Stimulated activated CD8-positive, alpha-beta memory T cell treated with anti-CD3 and anti-CD28 coated beads, Interleukin-4, amount 100 ng/mL, for 1 hour (primary cell): ENCODE measurements at places on chromosomes 12 and 14.

DNA sequence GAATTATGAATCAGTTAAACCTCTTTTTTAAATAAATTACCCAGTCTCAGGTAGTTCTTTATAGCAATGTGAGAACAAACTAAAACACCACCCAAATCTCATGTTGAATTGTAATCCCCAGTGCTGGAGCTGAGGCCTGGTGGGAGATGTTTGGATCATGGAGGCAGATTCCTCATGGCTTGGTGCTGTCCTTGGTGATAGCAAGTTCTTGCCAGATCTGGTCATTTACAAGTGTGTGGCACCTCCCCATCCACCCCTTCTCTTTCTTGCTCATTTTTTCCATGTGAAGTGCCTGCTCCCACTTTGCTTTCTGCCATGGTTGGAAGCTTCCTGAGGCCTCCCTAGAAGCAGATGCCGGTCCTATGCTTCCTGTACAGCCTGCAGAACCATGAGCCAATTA is 102.1 kb upstream of the ANO4 start:
- no peak for DNase-seq

DNA sequence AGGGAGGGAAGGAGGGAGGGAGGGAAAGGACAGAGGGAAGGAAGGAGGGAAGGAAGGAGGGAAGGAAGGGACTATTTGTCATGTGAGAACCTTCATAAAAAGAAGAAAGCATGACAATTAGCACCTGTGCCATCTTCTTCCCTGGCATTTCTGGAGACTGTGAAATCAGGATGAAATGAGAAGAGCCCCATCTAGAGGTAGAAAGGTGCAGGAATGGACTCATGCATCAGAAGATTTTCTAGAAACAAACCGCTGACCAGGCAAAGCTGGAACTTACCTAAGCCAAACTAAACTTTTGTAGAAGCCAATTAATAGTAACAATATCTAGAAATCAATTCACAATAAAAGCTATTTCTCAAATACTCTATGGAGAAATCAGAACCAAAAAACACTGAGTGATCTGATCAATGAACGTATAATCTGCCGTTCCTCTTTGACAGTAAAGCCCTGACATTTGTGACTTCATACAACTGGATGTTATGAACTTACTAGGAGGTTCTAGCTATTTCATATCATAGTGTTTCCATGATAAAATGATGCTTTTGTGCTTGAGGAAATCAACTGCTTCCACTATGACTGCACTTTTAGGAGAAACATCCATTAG is 24.4 kb upstream of the CRACR2A start:
- DNase-seq = no peak

DNA sequence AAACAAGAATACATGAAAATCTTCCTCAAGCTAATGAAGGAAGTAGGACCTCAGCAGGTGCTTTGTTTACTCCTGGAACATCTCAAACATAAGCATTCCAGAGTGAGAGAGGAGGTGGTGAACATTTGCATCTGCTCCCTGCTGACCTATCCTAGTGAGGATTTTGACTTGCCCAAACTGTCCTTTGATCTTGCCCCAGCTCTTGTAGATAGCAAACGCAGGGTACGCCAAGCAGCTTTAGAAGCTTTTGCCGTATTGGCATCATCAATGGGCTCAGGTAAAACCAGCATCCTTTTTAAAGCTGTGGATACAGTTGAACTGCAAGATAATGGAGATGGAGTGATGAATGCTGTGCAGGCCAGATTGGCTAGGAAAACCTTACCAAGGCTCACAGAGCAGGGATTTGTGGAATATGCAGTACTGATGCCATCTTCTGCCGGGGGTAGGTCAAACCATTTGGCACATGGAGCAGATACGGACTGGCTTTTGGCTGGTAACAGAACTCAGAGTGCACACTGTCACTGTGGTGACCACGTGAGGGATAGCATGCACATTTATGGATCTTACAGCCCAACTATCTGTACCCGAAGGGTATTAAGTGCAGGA is 1.9 kb downstream of the TOGARAM1 start:
- DNase-seq = no peak

DNA sequence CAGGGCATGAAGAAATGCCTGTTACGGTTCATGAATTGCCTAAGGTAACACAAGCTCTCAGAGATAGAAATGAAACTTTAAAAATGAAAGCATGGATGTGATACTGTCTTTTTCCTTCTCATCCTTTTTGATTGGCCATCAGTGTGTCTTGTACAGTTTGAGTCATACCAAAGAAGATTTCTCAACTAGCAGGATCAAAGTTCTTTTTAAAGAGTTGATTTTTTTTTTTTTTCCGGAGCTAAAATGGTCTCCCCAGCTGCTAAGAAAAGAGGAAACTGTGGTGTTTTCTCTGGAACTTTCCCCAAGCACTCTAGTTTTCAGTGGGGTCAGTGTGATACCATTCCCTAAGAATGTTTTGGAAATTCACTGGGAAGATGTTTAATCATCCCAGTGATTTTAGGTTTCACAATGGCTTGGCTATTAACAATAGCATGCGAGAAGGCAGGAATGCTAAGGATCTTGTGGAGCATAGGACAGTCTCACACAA is 105.0 kb downstream of the ETNK1 start:
- DNase-seq = no peak

DNA sequence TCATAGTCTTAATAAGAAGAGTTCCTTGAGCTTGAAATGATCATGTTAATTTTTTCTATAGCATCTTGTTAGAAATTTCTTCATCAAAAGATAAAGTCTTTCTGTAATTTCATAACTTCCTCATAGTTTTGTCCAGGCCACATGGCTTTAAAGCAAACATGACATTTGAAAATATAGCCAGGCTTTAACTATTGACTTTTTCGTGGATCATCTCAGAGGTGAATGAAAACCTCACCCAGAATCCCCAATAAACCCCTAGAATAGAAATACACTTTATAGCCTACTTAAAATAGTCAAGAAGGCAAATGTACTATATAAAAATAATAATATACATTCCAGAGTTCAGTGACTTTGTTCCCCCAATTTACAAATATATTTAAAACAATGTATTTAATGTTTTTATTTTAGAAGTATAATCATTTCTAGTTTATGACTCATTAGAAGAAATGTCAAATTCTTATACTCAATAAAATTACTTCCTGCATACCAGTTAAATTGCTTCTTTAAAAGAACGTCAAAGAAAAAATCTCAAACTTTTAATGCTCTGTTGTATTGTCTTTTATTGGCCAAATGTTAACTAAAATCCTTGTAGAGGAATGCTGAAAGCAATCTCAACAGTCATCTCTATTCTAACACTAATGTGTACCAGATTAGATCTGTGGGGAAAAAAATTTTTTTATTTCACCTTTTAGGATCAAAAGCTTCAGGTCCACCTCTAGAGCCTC is 21.6 kb downstream of the EXOC5 start:
- no peak for DNase-seq

GRCh38 chr12:1835211-1836131 is 15.1 kb downstream of the LRTM2 start:
- no peak for DNase-seq

DNA sequence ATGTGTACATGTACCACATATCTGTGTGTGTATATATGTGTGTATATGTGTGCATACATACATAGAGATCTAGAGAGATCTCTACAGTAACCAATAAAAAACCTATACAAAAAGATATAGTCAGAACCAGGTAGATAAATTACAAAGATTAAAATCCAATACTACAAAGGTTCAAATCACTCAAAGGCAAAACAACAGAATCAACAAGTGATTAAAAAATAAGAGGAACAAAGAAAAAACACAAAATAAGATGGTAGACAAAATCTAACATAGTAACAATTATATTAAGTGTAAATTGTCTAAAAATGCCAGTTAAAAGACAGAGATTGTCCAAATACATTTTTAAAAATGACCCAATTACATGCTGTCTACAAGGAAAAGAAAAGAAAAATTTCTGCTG is 83.6 kb downstream of the R3HDM2 start:
- no peak for DNase-seq

DNA sequence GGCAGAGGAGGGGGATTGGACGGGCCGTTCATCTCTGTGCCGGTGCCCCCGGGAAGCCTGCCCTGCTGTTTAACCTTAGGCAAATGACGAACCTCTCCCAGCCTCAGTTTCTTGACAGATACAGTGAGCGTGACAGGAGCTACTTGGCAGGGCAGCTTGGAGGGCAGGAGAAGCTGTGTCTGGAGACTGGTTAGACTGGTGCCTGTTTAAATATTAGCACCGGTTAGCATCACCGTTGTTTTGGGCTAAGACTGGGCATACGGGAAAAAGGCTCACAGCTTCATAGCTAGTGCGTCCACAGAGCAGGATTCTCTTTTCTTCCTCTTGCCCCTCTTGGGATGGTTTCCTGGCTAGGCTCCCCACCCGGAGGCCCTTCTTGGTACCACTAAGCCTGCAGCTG is 38.7 kb downstream of the RHOF start:
- no peak for DNase-seq

GRCh38 chr12:58211211-58211610 is 269.8 kb downstream of the ATP23 start:
- no peak for DNase-seq

DNA sequence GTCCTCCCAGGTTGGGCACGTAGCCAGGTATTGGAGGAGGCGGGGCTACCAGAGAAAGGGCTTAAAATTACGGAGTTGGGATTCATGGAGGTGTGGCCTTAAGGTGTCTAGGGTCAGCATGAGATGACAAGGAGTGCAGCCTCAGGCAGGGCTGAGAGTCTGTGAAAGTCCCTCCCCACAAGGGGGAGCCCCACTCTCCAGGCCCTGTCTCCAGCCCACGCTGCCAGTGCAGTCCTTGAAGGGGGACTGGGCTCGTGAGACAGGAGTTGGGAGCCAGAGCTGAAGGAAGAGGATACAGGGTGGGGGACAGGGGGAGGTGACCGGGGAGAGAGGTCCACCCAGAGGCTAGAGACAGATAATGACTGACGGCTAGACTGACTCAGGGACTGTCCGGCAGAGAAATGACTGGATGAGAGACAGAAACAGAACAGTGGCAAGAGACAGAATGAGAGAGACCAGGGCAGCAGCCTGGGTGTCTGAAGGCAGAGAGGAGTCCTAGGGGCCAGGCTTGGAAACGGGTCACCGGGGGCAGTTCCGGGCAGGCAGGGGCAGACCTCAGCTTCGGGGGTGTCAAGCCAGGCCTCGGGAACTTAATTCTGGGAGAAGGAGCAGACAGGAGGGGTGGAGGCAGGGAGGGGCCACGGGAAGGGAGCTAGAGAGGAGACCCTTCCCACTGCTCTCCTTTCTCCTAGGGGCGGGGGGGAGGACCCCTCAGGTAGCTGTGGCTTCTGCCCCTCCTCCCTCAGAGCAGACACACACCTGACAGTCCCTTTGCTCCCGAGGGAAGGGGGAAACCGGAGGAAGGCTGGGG is 970 bp downstream of the CDH24 start:
- DNase-seq = peak; percentile 49

DNA sequence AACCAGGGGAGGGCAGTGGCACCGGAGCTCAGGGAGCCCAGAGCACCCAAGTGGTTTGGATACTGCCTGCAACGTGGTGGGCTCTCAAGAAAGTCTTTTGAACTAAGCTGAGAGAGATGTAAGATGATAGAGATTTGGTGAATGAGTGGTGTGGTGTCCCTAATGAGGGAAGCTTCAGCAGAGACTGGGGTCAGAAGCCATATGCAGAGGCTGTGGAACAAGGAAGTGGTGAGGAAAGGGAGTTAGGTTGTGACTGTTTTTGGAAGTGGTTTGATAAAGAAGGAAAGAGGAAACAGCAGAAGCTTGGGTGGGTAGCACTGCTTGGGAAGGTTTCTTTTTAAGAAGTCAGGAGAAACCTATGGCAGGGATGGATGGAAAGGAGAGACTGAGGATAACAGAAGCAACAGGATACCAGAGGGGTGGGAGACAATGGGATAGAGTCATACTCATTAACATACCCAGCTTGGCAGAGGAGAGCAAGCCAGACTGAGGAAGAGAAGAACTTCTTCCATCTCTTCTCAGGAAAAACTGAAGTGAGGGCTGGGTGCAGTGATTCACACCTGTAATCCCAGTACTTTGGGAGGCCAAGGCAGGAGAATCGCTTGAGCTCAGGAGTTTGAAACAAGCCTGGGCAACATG is 24.1 kb downstream of the SLC4A8 start:
- DNase-seq = no peak

DNA sequence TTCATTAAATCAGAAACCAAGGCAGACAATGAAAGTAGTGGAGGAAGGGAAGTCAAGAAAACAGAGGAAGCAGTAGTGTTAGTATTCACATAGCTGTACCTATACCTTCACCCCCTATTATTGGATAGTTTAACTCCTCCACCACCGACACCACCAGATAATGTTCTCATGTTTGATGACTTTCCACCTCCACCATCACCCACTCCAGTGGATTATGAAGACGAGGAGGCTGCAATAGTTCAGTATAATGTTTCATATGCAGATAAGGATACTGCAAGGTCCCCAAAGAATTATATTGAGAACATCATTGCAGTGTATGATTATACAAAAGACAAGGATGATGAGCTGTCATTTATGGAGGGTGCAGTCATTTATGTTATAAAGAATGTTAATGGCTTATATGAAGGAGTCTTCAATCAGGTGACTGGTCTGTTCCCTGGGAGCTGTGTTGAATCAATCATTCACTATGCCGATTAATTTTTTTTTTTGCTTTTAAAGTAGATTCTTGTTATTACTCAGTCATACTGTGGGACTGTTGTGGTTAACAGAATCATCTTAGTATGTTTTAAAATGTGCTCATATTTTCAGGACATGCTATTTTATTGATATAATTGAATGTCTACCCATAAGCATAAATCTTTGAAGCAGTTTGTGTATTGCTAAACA is 32.2 kb upstream of the KTN1 start:
- no peak for DNase-seq

DNA sequence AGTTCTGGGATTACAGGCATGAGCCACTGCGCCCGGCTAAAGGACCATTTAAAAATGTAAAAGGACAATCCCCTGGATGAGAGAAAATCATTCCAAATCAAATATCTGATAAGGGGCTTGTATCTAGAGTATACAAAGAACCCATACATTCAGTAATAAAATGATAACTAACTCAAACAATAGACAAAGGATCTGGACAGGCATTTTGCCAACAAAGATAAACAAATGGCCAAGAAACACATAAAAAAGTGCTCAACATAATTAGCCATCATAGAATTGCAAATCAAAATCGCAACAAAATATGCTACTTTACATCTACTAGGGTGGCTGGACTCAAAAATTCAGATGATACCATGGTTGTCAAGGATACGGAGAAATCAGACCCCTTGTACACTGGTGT is 8.5 kb upstream of the BICD1 start:
- DNase-seq = no peak

- no peak for DNase-seq
Observed at GRCh38 chr12:12474931-12475795, 87.5 kb downstream of the DUSP16 start.

- DNase-seq = no peak
Observed at GRCh38 chr12:88432531-88433490, 147.5 kb downstream of the KITLG start.
